ENCODE measurements at places on chromosomes 5 and 9. TPM values are rescaled to one million over a fixed set of nuclear protein-coding genes. Genes with fewer than 3 reads are reported as not detected.

SPINK13 gene
- not detected for total RNA-seq

PHYHD1 gene
- 1.2 TPM for total RNA-seq

FAM221B gene
- total RNA-seq = not detected

EIF4E1B gene
- total RNA-seq = under 0.01 TPM

TMEM8B gene
- total RNA-seq = 4.1 TPM

LRRC19 gene
- total RNA-seq = not detected

PCDHA10 gene
- total RNA-seq = 10.6 TPM

PCDHA5 gene
- total RNA-seq = 8.2 TPM

IFNK gene
- total RNA-seq = not detected

SLC6A18 gene
- total RNA-seq = not detected

BRD3OS gene
- total RNA-seq = 23.6 TPM

SLCO6A1 gene
- 0.41 TPM for total RNA-seq

IL13 gene
- not detected for total RNA-seq

ZNF462 gene
- 108 TPM for total RNA-seq

ZNF608 gene
- total RNA-seq = 106 TPM

SHB gene
- 12.2 TPM for total RNA-seq

ANKRD55 gene
- total RNA-seq = 2.0 TPM

NOXA1 gene
- 1.2 TPM for total RNA-seq

PFN3 gene
- total RNA-seq = 0.82 TPM

GRXCR2 gene
- not detected for total RNA-seq

C7 gene
- 8.2 TPM for total RNA-seq

PCDHGB1 gene
- total RNA-seq = 6.1 TPM

CD72 gene
- total RNA-seq = 0.41 TPM

BAAT gene
- total RNA-seq = under 0.01 TPM

RFESD gene
- 1.2 TPM for total RNA-seq

CDKN2A gene
- under 0.01 TPM for total RNA-seq

UAP1L1 gene
- total RNA-seq = 0.41 TPM

PCDHB5 gene
- total RNA-seq = 7.3 TPM

KIF4B gene
- total RNA-seq = 0.41 TPM

FIBCD1 gene
- 0.82 TPM for total RNA-seq

FBLL1 gene
- total RNA-seq = 64.8 TPM

MFAP3 gene
- total RNA-seq = 163 TPM

NIM1K gene
- 8.2 TPM for total RNA-seq

SLC6A7 gene
- 2.9 TPM for total RNA-seq

SAPCD2 gene
- 1.2 TPM for total RNA-seq

MYOZ3 gene
- 3.7 TPM for total RNA-seq

CAVIN4 gene
- total RNA-seq = 14.7 TPM

IRX2 gene
- total RNA-seq = under 0.01 TPM

DNAH5 gene
- total RNA-seq = 3.7 TPM

CYLC2 gene
- total RNA-seq = not detected

ADRB2 gene
- total RNA-seq = 0.82 TPM

MEGF9 gene
- total RNA-seq = 59.5 TPM

IFNB1 gene
- not detected for total RNA-seq

PCDHB4 gene
- total RNA-seq = 4.5 TPM

ADAMTS6 gene
- total RNA-seq = 15.5 TPM

All from frontal cortex (tissue), 4 donors.